ENCODE measurements at places on chromosomes 5 and 9.

DNA sequence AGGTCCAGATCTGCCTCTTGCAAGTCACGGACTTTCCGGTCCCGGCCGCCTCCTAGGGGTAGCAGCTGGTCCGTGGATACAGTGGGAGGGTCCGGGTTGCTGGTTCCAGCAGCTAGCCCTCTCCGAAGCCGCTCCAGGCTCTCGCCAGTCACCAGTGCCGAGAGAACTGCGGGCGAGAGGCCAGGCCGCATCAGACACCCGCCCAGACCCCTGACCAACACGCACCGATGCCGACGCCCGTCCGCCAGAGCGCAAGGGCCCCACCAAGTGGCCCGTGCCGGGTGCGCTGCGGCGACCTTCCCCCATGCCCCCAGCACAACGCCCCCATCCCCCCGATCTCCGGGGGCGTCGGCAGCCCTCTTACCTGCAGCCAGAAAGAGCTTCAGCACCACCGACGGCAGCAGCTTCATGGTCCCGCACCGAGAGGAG lies 470 bp downstream of the HBEGF start:
- peaks cover 38% of the 10 kb centered on the region for H3K4me1 ChIP-seq
- H3K36me3 ChIP-seq = no peaks in the 10 kb centered on the region
- no peaks in the 10 kb centered on the region for H3K27me3 ChIP-seq
- H3K27ac ChIP-seq = peak overlapping the region; percentile 41
- DNase-seq = no peak

DNA sequence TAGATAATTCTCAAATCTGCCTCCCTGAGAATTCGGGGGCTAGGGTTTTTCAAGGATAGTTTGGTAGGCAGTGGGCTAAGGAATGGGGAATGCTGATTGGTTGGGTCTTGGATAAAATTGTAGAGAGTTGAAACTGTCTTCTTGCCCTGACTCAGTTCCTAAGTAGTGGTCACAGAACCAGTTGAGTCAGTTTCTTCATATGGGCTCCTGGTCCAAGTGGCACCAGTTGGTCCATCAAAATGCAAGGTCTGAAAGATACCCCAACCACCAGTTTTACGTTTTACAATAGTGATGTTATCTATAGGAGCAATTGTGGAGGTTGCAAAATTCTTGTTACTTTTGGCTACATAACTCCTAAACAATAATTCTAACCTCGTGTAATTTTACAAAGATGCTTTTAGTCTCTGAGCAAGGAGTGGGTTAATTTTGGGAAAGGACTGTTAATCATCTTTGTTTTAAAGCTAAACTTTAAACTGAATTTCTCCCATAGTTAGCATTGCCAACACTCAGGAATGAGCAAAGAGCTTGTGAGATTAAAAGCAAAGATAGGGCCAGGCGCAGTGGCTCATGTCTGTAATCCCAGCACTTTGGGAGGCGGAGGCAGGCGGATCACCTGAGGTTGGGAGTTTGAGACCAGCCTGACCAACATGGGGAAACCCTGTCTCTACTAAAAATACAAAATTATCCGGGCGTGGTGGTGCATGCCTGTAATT lies 7.7 kb downstream of the CDK7 start:
- H3K27me3 ChIP-seq = no peaks in the 10 kb centered on the region
- no peak overlapping the region for H3K4me3 ChIP-seq
- no peak for DNase-seq
- no peak overlapping the region for H3K27ac ChIP-seq

DNA sequence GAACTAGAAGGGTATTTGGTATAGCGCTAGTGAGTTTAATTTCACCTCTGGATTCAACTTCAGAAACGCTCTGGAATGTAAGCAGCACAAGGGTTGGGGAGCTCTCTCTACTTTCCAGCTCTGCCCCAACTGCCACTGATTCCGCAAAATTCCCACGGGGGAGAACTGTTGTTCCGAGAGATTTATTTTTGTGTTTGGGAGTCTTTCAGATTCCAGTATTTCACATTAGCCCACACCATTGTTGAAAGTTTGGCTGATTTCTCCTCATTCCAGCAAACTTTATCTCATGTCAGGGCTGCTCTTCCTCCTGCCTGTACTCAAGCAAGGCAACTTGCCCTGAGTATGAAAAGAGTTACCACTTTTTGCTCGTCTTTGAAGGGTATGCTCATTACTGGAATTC lies 198.5 kb upstream of the EGFLAM start:
- H3K4me1 ChIP-seq = no peaks in the 10 kb centered on the region
- no peak overlapping the region for H3K4me3 ChIP-seq
- no peaks in the 10 kb centered on the region for H3K36me3 ChIP-seq

DNA sequence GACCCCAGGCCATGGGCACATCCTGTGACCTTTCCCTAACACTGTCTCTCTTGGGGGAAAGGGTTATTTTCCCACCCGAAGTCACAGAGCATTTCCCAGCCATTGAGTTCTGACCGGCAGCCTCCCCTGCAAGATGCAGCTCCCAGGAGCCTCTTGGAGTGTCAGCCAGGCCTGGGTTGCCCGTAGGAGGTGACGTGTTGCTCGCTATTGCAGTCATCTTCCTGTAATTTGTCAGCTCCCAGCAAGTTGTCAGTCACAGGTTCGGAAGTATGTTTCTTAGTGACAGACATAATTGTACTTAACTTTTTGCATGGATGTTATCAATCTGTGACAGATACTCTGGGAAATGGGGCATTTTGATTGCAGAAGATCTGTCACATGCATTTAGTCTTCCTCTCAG lies 74.5 kb downstream of the MVB12B start:
- H3K4me3 ChIP-seq = no peak overlapping the region
- H3K27me3 ChIP-seq = no peaks in the 10 kb centered on the region
- no peak for DNase-seq
- peaks cover 22% of the 10 kb centered on the region for H3K4me1 ChIP-seq
- no peaks in the 10 kb centered on the region for H3K36me3 ChIP-seq

GRCh38 chr5:126003309-126003708 lies 419.9 kb upstream of the GRAMD2B start:
- no peaks in the 10 kb centered on the region for H3K27me3 ChIP-seq
- no peaks in the 10 kb centered on the region for H3K4me1 ChIP-seq
- no peak for DNase-seq
- no peak overlapping the region for H3K27ac ChIP-seq
- H3K36me3 ChIP-seq = no peaks in the 10 kb centered on the region
- H3K4me3 ChIP-seq = no peak overlapping the region

DNA sequence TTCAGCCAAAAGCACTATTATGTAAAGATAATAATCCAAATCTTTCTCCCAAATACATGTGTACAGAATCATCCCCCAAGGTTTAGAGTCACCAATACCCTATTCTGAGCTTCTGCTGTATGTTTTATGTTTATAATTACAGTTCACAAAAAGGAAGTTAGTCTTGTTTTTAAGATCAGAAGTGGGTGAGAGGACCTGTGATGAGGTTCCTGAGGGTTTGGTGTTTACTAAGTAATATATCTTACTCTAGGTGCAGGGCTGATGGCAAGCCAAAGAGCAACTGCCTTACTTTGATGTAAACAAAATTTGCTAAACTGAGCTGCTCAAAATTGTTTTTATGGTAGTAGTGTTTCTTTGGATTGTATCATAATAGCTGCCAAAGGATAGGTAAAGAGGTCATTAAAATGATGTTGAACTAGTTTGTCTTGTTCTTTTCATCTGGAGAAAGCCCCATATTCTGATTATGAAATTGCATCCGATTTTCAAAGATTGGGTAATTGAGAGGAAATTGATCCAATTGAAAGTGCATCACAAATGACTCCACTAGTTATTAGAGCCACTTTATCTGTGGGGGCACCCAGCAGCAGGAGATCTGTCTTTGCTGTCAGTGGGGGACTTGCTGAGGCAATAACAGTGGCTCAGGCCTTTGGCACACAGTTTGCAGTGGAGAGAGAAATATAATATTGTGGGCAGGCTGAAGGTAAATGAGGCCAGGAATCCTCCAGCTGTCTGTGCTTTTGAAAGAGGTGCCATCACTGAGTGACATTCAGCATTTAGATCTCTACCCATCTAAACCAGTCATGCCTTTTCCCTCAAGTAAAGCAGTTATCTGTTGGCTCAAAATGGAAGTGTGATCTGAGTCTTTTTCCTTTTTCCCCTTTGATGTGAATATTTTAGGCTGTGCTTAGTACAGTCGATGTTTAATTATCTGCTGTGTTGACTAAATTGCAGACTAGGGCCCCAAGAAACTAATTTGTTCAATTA lies 14.1 kb downstream of the TRIM32 start:
- H3K36me3 ChIP-seq = peaks cover 12% of the 10 kb centered on the region
- H3K4me3 ChIP-seq = no peak overlapping the region
- peaks cover 4% of the 10 kb centered on the region for H3K4me1 ChIP-seq
- DNase-seq = no peak

GRCh38 chr9:12463641-12464040 lies 229.5 kb upstream of the TYRP1 start:
- H3K27me3 ChIP-seq = no peaks in the 10 kb centered on the region
- H3K4me3 ChIP-seq = no peak overlapping the region
- H3K4me1 ChIP-seq = no peaks in the 10 kb centered on the region
- no peak overlapping the region for H3K27ac ChIP-seq
- DNase-seq = no peak
